ENCODE measurements at places on chromosomes 5 and 9.

GRCh38 chr9:112496074-112496722 is 9.6 kb downstream of the KIAA1958 start:
- no peak for DNase-seq

- no peak for DNase-seq
These were observed 50.2 kb downstream of the PPP2R2B start for GRCh38 chr5:146828385-146828784.

GRCh38 chr5:43729846-43730478 is 127.0 kb downstream of the NNT start:
- DNase-seq: no peak

DNA sequence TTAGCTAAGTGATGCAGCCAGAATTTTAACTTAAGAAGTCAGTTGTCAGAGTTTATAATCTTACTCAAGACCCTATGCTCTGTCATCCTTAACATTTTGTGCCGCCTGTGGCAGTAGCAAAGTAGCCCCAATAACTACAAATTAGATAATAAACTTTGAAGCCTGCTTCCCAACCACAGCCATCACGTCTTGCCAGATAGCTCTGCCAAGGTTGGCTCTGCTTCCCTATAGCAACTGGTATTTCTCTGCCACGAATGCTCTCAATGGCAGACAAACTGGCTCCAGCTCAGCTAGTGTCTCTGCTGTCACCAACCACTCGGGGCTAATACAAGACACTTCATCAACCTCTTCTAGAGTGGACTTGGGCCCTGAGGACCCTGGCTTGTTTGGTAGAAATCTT is 576.1 kb downstream of the CDH12 start:
- no peak for DNase-seq

DNA sequence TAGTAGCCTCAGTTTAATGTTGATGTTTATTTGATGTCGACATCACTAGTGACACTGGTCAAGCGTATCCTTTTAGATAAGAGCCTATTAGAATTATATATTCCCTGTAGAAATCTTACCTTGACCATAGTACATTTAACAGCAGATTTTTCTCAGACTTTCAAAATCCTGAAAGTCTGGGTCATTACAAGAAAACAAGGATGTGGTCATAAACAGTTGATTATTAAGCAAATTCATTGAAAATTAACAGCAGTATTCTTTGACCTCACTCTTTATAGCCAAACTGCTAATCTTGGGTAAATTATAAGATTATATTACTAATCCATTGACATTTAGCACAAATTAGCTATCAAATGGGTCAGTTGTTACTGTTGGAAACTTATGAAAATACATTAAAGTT is 83.4 kb downstream of the GHR start:
- no peak for DNase-seq

GRCh38 chr5:82859451-82860140 is 217.6 kb downstream of the TMEM167A start:
- DNase-seq: no peak

All from kidney epithelial cell (primary cell).